ENCODE measurements at places on chromosomes 12 and 14.

DNA sequence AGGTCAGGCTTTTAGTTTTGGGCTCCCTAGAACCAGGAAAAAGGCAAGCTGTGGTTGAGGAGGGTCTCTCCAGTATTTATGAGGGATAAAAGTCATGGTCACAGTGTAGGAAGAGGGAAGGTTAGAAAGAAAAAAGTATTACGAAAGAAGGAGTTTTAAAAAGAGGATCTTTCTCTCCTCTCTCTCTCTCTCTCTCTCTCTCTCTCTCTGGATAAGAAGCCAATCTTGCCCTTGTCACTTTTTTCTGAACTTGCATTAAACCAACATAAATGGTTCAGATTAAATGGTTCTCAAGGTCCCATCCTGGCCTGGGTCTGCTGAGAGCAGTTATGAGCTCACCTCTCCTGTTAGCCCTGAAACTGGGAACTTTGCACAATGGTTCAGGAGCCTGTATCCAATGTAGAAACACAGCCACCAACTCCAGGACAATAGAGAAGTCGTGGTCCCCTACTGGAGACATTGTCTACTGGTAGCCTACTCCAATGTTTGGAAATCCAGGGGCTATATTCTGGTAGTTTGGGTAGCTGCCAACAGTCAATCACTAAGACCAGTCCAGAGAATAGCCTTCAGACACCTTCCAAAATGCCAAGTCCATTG, 131.9 kb downstream of the DAD1 start:
- no peak for DNase-seq

GRCh38 chr12:51888316-51889215, 663 bp downstream of the ANKRD33 start:
- no peak for DNase-seq

DNA sequence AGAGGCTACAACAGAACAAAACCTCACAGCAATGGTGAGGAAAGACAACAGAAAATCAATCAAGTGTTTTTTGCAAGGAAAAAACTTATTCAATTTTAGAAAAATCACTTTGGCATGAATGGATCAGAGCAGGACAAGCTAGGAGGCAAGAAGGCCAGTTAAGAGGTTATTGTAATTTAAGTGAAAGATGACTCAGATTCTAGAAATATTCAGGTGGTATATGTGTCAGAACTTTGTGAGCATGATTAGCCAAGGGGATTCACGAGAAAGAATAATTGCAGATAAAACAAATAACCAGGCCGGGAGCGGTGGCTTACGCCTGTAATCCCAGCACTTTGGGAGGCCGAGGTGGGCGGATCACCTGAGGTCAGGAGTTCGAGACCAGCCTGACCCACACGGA, 12.7 kb downstream of the GCH1 start:
- no peak for DNase-seq

GRCh38 chr12:116434155-116435011, 124.8 kb upstream of the MAP1LC3B2 start:
- no peak for DNase-seq

GRCh38 chr12:123992118-123992825, 19.3 kb downstream of the ZNF664 start:
- no peak for DNase-seq
